ENCODE measurements at places on chromosomes 3 and 15. TPM values are rescaled to one million over a fixed set of nuclear protein-coding genes. Genes with fewer than 3 reads are reported as not detected.
A peak's percentile ranks its signal among the peaks of the same experiment; 100 is the strongest.

- DNase-seq: peak; percentile 85
Measured at GRCh38 chr3:134330883-134331810, 43.1 kb downstream of the AMOTL2 start.

- DNase-seq: no peak
Measured at GRCh38 chr15:63111481-63111880, 10.2 kb upstream of the LACTB start.

GRCh38 chr15:76337059-76337695 lies 604 bp downstream of the ISL2 start:
- no peak for DNase-seq

- peak; percentile 48 for DNase-seq
Measured at GRCh38 chr15:73979636-73980035, 12.5 kb downstream of the STOML1 start.

GRCh38 chr15:82944056-82944455 lies 8.5 kb downstream of the HOMER2 start:
- no peak for DNase-seq

DNA sequence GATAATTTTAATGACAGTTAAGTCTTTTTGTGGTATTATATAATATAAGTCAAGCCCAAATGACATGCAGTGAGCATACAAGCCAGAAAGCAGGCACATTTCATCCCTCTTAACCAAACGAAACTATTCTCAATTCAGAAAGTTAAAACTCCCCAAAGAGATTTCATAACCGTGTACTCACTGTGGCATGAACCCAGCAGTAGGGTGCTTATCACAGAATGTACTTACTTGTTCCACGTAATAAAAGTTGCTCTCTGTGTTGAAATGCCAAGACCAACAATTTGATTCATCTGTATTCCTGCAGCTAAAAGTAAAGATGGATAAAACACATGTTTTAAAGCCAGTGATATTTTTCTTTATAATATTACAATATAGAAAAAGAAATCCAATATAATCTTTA lies 12.1 kb downstream of the GK5 start:
- DNase-seq: peak; percentile 77

DNA sequence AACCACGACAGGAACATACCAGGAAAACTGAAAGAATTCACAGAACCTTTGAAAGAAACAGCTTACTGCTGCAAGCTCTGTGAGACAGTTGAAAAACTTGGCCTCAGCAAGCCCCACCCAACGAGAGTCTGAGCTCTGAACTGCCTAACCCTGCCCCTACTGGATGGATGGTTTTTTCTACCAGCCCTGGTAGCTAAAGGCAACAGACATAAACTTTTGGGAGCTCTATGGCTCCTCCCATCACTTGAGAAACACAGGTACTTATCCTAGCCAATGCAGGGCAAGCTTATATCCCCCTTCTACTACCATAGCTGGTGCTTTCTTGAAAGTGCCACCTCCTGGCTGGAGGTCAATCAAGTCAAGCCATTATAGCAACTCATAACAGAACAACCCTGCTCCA lies 471.8 kb downstream of the GRM7 start:
- no peak for DNase-seq

DNA sequence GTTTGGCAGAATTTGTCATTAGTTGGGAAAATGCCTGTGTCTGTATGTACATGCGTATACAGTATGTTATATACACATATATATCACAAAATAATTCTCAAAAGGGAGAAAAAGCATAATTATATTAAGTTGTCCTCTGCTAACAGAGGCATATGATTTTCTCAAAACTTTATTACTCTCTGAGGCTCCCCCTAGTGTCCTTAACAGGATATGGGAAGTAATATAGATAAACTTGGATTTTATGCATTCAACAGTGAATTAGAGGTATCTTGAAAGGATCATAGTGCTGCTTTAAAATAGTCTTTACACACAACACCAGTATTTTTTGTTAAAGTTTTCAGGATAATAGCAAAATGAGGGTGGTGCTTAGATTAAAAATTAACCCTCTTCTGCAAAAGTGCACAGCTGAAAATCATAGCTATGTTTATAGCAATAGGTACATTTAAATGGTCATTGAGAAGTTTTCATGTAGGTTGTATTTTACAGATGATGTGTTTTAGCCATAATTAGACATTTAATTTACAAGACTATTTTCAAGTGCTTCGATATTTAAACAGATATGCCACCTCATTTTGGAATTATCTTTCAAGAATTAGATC lies 454.0 kb upstream of the ROBO2 start:
- DNase-seq: no peak

DNA sequence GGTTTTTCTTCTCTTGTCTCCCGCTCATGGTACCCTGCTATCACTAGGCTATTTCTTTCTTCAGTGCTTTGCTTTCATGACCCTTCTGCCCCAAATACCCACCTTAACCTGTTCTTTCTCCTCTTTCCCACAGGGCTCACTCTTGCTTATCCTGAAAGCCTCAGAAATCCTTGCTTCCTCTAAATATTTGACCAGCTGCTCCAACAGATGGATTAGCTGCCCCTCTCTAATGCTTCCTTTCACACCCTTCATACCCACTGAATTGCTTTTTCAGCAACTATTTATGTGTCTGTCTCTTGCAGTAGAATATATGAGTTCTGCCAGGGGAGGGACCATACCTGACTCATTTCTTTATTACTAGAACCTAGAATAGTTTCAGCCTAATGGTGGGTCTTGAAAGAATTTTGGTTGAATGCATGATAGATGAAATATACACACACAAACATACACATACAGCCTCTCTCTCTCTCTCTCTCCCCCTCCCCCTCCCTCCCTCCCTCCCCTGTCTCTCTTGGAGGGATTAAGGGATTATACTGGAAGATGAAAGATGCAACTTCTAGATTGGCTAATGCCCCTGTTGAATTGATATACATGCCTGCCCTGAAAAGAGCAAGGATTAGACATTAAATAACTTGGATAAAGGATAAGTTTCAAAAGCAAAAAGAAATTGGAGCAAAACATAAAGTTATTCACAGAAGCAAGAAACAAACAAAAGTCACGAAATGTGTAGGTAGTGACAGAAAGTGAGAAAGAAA lies 95.0 kb upstream of the GADL1 start:
- DNase-seq: no peak

Gene GOLGA8M
- total RNA-seq: 0.55 TPM

Gene LXN
- total RNA-seq: 9.4 TPM

Gene KLHL40
- under 0.01 TPM for total RNA-seq

Gene DLL4
- total RNA-seq: 4.3 TPM

Gene CLDN16
- total RNA-seq: not detected
